ENCODE measurements at places on chromosomes 16 and 17.
A peak's percentile ranks its signal among the peaks of the same experiment; 100 is the strongest.

DNA sequence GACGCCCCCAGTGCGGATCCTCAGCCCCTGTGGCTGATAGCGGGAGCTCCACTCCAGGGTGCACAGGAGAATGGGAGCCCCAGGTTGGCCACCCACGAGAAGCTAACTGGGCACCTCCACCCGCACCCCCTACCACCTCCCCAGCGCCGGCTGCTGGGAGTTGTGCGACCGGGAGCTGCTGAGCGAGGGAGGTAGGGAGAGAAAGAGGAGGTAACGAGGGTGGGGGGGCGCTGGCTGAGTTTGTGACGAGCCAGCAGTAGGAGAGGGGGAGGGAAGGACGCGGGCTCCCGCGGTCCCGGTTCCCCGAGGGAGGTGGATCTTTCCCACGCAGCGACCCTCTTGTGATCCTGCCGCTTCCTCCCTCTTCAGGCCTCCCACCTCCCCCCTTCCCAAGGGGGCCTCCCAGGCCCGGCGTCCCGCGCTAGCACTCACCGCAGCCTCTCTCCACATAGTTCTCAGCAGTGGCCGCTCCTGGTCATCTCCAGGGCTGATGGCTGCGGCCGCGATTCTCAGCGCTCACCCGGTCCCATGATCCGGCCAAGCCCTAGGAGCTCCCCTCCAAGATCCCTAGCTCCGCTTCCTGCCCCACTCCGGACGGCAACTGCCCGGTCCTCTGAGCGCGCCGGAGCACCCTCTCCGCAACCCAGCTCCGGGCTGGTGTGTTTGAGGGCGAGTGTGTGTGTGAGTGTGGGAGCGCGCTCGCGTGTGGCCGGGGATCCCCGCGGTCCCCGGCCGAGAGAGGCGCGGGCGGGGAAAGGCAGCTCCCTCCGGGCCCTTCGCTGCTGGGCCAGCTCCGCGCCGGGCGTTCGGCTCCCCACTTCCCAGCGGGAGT, at the start of gene GRIN2A:
Gene GRIN2A (minus strand): TSS at position 207 of the 832 bp plus-strand sequence. CDS start 2,017 bp downstream, outside the sequence.
- no peak for DNase-seq

GRCh38 chr16:68259007-68259825, 5.1 kb upstream of the SLC7A6 start:
- DNase-seq, result no peak

DNA sequence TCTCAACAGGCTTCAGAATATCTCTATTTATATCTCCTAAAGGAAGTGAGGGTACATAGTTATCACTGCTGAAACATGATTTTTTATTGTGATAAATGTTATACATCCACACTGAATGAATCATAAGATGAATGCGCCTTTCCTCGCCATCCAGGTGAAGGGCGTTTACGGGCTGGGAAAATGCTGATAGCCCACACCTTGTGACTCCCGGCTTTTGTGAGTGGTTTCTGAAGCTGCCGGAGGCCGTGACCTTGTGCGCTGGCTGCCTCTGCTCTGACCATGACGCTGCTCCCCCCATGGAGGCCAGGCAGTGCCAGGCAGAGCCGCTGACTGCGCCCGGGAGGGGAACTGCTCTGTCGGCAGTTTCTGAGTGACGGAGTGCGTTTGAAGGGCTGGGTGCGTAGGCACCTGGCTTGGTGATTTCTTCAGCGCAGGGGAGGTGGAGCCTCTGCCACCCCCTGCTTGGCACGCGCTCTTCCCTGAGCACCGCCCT, 97.2 kb downstream of the RAP1GAP2 start:
- no peak for DNase-seq

- no peak for DNase-seq
Observed at GRCh38 chr16:87416826-87417527, 24.8 kb downstream of the MAP1LC3B start.

- no peak for DNase-seq
Observed at GRCh38 chr16:88716201-88716600, 9.9 kb downstream of the CTU2 start.

- no peak for DNase-seq
Observed at GRCh38 chr17:48627623-48628521, 1.7 kb upstream of the HOXB9 start.

GRCh38 chr17:73341350-73342049, 29.7 kb upstream of the CDC42EP4 start:
- DNase-seq, result no peak

- no peak for DNase-seq
Observed at GRCh38 chr17:80287806-80288567, 27.3 kb downstream of the RNF213 start.

- no peak for DNase-seq
Observed at GRCh38 chr17:153851-154250, 16.5 kb downstream of the SCGB1C2 start.

DNA sequence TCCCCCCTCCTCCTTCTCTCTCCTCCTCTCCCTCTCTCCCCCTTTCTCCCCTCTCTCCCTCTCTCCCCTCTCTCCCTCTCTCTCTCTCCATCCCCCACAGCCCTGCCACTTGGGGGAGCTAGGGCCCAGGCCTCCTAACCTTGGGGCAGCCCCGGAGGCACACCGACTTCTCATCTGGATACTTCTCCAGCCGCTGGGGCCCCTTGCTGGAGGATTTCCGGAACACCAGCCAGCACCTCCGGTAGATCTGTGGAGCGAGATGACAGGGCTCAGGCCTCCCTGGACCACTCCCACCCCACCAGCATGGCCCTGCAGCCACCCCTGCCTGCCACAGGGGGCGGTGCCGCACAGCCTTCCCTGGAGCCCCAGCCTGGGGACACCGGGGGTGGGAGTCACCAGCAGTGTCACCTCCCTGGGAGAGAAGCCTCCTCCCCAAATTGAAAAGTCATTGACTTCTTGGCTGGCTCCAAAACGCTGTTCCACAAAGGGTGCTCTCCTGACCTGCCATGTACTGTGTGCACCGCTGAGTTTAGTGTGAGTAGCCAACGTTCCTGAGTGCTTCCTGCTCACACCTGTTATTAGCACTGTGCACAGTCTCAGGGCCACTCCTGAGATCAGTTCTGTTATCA, 10.5 kb downstream of the DOK4 start:
- DNase-seq, result peak; percentile 51

- DNase-seq, result no peak
Observed at GRCh38 chr16:583815-584591, 5.9 kb upstream of the RAB40C start.

- DNase-seq, result no peak
Observed at GRCh38 chr16:80971819-80972218, 34.9 kb downstream of the CMC2 start.

DNA sequence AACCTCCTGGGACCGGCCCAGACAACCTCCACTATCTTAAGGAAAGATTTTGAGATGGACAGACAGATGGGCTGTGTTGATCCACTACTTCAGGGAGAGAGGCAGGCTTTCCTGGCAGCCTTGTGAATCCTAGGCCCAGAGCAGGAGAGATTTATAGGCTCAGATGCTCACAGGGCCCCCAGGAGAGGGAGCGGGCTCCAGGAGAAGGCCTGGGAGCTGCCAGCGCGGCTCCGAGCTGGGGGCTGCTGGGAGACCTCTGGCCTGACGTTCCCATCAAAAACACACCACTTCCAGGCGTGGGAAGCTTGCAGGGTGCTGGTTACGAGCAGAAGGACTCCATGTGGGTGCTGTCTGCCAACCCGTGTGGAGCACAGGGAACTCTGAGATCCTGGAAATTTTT, 53.2 kb downstream of the MYH11 start:
- DNase-seq, result no peak

DNA sequence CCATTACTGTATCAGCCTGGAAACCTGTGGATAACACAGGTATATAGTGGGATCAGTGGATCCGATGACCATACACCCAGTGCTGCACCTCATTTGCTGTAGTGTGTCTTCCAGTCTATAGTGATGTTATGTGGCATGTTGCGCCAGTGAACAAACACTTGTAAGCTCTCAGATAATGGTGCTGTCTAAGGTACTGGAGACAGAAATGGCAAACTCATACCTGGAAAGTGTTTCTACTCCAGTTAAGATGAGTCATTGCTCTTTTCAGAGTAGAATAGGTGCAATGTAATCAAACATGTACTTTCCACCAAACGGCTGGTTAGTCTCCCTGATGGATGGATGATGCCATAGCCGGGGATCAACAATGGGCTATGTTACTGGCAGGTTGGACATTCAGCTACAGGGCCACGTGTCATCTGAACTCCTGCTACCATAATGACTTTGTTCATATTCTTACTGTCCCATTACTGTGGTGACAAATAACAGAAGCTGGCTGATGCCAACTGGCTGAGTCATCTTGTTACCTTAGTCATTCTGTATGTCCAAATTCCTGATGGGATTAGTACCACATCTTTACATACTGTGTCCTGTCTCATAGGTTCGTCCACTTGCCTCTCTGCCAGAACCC, 6.3 kb downstream of the CCL11 start:
- no peak for DNase-seq
